ENCODE measurements at places on chromosomes 3 and 15.
A peak's percentile ranks its signal among the peaks of the same experiment; 100 is the strongest.

DNA sequence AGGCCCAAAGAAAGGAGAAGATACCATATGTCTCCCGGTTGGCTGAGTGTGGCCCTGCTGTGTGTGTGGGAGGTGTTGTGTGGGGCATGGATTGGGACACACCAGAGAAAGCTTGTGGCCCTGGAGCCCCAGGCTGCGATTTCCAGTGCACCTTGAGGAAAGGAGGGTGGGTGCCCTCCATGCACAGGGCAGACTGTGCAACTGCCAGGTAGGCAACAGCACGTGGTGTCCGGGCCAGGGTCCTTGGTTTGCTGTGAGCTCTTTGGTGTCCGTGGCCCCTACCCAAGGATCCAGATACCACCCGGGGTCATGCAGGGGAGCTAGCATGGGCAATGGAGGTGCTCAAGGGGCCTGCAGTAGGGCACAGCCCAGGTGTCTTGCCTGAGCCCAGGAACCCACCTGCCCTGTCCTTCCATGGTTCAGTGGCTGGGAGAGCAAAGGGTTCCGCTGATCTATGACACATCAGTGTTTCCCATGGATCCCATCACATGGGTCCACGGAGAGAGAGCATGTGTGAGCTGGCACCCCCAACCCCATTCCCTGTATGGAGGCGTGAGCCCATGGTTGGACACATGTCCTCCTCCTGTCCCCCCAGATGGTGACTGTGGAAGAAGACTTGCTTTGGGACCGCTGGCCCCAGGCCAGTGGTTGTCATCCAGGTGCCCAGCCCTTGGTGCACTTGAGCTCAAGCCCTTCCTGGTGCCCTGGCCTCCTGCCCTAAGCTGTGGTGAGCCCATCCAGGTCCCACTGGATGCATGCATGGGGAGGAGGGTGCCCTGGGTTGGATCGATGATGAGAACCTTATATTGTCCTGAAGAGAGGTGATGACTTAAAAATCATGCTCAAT is 223.4 kb downstream of the SNRPN start:
- no peak for DNase-seq

GRCh38 chr3:61848885-61849284 is 287.5 kb downstream of the PTPRG start:
- no peak for DNase-seq

DNA sequence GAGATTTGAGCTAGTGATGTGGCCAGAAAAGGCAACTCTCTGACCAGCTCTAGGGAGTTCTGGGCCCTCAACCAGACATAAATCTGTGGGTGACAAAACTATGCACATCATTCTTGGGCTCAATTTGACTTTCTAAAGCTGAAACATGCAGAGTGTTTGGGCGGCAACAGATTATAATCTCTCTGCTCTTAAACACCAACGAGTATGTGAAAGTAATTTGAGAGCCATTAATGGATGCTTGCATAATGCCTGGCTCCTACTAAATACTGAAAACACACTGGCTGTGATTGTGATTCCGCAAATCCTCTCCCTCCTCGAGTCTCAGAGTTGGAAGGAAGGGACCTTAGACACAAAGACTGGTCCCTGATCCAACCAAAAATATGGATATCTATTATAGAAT is 186.7 kb downstream of the UACA start:
- no peak for DNase-seq

- DNase-seq = no peak
Measured at GRCh38 chr3:66885326-66886000, 112.6 kb upstream of the KBTBD8 start.

- DNase-seq = no peak
Measured at GRCh38 chr3:20186600-20187004, 596 bp upstream of the SGO1 start.

DNA sequence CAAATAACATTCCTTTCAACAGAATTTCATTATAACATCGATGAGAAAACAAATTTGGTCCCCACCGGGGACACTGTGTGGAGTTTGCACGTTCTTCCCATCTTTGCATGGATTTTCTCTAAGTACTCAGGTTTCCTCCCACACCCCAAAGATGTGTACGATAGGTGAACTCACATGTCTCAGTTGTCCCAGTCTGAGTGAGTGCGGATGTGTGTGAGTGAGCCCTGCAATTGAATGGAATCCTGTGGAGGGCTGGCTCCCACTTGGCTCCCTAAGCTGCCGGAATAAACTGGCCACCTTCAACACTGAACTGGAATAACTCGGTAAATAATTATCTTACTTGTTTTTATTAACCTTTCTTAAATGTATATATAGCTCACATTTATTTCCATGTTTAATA is 77.0 kb downstream of the TRANK1 start:
- no peak for DNase-seq

- no peak for DNase-seq
Measured at GRCh38 chr15:75067123-75067830, 43.9 kb downstream of the PPCDC start.

DNA sequence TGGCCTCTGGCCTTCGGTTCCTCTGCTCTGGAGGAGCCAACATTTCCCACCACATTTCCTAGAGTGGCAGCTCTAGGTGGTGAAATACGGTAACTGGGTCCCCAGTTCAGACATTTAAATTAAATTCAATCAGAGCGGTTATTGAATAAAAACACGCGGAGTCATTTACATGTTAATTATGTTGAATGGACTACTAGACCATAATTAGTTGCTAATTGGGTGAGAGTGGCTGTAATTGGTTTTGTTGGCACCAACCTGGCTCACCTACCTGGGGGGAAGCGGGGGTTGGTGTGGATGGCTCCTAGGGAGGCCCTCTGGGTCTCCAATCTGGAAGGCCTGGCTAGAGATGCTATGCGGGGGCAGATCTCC is 12.7 kb downstream of the SEMA3F start:
- no peak for DNase-seq

DNA sequence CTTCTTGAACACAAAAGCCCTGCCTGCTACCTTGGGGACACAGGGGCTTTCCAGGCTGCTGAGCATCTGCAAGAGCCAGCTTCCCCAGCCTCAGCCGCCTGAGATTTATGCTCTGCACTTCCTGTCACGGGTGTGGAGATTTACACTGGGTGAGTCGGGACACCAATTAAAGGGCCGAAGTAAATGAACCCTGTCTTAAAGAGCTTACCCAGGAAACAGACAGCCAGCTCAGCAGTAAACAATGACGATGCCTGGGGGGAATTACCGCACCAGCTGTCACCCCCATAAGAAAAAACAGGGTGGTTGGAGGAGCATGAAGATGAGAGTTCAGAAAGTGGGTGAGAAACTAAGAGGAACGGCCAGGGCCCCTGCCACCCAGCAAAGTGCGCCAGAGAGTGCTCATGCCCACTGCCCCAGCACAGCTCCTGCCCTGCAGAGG is 37.5 kb upstream of the IQSEC1 start:
- DNase-seq = no peak

DNA sequence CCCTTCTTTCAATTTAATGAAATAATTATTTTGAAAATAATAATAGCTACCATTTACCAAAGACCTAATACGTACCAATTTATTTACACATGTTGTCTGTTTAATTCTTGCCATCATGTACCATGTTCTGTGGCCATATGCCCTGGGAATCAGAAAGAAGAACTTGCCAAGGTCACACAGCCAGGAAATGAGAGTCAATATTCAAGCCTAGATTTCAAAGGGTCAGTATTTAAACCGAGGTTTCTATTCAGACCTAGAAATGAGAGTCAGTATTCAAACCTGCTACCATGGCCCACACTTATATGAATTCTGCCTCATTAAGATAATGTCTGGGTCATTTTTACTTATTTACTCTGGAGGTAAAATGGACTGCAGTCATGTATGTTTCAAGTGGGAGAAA is 103.6 kb upstream of the TBL1XR1 start:
- DNase-seq = no peak

DNA sequence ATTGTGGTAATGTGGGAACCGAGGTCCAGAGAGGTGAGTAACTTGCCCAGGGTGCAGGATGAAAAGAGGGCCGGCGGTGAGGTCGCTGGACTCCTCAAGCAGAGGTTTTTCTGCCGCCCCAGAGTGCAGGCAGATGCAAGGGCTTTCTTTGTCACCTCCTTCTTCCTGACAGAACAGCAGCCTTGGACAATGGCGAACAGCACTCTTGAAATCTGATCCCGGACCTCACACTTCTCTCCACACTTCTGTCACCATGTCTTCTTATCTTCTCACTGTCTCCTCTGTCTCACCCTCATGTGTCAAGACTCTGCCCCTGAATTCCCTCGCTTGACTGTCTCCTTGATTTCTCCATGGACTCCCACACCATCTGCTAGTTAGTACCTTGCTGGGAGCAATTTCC is 15.4 kb upstream of the VPS8 start:
- DNase-seq = no peak

- DNase-seq = no peak
Measured at GRCh38 chr3:27639271-27639670, 82.9 kb downstream of the EOMES start.

- peak; percentile 83 for DNase-seq
Measured at GRCh38 chr3:14451844-14452739, 49.7 kb downstream of the SLC6A6 start.

DNA sequence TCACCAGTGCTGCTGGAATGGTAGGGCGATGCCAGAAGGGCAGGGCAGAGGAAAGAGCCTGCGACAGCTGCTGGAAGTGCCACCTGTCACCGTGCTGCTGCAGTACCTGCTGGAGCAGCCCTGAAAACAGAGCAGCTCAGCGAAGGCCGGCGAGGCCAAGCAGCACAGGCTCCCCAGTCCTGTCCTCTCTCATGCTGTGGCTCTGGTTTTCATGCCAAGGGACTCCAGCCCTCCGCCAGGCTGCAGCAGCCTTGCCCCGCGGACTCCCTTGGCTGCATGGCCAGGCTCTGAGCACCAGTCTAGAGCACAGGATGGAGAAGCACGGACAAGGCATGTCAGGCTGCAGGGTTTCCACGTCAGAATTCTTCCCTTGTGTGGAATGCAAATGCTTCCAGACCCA is 43.9 kb downstream of the ADCY5 start:
- no peak for DNase-seq

DNA sequence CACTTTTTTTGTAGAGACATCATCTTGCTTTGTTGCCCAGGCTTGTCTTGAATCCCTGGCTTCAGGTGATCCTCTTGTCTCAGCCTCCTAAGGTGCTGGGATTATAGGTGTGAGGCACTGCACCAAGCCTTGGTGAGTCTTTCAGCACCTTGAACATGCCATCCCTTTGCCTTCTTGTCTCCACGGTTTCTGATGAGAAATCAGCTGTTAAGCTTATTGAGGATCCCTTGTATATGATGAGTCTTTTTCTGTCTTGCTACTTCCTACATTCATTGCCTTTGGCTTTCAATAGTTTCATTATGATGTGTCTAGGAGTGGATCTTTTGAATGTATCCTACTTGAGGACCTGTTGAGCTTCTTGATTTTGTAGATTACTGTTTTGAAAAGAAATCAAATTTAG is 35.9 kb upstream of the TMCC1 start:
- no peak for DNase-seq

DNA sequence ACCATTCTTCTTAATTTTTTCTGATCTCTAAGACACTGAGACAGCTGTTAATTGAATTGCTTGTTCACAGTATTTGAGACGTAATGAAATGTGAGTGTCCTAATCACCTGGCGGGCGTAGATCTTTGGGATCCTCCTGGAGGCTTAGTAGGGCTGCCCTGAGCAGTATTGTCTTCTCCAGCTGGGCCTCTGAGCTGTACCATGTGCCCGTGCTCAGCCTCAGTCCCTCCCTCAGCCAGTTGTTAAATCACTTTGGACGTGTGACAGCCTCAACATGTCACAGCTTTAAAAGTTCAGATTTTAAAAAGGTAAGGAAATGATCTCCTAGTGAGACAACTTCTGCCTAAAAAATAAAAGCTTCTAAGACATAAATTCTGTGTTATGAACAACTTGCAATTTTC is 35.5 kb downstream of the IGF1R start:
- no peak for DNase-seq

- DNase-seq = no peak
Measured at GRCh38 chr15:76799760-76800159, 105.4 kb downstream of the SCAPER start.

DNA sequence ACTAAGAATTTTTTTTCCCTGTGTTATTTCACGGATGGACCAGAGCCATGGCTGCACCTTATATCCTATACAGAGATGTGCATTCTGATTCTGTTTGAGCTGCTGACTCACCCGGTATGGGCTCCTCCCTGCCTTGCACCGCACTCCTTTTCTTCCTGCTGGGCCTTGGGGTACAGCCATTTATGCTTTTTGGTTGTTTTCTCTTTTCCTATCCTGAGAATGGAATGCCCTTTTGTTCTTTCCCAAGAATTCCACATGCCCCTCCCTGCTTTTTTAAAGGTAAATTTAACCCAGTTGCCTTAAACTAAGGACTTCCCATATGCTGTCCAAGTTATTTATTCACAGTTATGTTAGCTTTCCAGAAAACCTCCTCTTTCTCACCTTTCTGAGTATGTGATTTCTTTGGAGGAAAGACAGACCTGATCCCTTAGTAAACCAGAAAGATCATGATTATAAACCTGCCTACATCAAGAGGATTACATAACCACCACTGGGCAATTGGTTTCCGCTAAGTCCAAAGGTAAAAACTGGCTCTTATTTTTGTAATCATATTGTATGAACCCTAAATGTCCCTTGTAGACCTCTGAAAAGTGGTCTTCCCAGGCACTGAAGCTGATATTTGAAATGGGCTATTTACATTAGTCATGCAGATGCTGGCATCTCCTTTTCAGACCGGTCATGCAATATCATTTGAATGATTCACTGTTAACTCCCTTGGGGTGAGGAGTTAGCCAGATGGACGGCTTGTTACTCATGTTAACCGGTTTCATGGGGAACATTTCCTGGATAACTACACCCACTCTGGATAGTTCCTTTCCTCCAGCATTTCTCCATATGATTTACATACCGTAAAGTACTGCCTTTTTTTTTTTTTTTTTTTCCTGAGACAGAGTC is 45.5 kb downstream of the TMOD3 start:
- DNase-seq = no peak

- DNase-seq = peak; percentile 73
Measured at GRCh38 chr3:157089455-157090221, 70.3 kb downstream of the CCNL1 start.

- DNase-seq = no peak
Measured at GRCh38 chr3:150273396-150273795, 134.7 kb upstream of the TSC22D2 start.

DNA sequence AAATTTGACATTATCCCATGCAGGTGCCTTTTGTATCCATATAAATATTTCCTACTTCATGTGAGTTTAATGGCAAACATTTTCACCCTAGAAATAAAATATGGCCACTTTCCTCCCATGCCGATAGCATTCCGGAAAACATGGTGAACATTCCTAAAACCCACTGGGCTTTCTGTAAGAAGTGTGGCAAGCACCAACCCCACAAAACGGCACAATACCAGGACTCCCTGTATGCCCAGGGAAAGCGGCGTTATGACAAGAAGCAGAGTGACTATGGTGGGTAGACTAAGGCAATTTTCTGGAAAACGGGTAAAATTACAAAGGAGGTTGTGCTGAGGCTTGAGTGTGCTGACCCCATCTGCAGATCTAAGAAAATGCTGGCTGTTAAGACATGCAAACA is 7.6 kb downstream of the ANXA2 start:
- DNase-seq = no peak

- no peak for DNase-seq
Measured at GRCh38 chr3:65995515-65995914, 43.2 kb downstream of the MAGI1 start.

GRCh38 chr3:181948286-181948685 is 236.6 kb downstream of the SOX2 start:
- no peak for DNase-seq
